Mucosa of gallbladder (tissue), 1 donor: ENCODE measurements at places on chromosomes 12 and 14.

- no peak for DNase-seq
Observed at GRCh38 chr14:100144645-100144995, 14.8 kb downstream of the DEGS2 start.

DNA sequence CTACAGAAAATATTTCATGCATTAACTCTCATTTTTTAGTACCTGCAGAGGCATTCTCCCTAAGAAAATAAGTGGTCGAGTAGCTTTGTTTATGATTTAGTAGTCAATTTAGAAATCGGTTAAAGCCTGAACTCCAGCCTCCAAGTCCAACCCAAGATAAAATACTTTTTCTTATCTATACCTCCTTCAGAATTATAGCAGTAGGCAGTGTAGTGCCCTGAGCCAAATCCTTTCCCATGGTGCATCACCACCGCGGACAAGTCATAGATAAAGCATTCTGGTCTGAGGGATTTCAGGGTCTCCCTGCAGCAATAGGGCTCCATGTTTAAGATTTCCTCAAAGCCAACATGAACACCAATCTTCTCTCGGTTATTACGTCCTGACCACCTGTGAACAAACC, 30.5 kb downstream of the USP44 start:
- no peak for DNase-seq

GRCh38 chr12:111204788-111205241, 164.1 kb downstream of the PHETA1 start:
- DNase-seq = no peak

DNA sequence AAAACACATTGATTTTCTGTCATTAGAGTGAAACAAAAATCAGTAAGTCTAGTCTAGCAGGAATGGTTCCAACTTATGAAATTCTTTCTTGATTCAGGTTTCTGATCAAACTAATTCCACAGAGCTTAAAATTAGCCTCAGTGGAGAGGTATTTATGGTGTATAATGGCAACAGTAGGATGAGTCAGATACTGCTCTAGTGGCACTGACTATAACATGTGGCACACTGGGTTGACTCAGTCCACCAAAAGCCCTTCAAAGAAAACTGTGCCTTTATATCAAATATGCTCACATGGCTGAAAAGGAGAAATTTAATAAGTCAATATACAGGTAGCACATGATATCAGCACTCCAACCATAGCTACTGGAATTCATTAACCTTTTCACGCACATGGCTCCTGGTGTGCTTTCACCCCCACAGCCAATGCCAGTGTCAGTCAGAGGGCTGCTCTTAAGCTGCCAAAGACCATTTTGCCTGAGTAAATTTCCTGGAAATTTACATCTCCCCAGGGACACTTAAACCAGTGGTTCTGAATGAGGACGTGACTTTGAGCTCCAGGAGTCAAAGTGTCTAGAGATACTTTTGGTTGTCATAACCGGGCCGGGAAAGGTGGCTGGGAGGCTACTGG, 21.7 kb upstream of the CATSPERB start:
- no peak for DNase-seq

DNA sequence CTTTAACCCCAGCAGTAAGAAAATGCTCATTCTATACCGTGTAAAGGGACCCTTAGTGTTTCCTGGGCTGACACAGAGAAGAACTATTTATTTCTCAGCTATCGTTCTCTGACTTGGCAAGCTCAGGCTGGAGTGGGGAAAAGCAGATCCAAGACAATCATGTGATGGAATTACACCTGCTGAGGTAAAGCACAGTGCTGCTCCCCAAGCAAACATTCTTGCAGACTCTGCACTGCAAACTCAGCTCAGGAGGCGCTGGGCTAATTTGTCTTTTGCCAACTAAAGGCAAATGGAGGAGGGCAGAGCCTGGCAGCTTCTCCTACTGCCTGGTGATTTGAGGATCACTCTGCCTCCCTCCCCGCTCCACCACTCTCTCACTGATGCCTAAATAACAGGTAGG, 57.8 kb upstream of the FUT8 start:
- DNase-seq = no peak

GRCh38 chr12:29204521-29204920, 55.4 kb downstream of the FAR2 start:
- DNase-seq = no peak

GRCh38 chr12:132904718-132905328, 17.4 kb upstream of the CHFR start:
- peak; percentile 83 for DNase-seq

- no peak for DNase-seq
Observed at GRCh38 chr12:65965358-65965757, 141.1 kb downstream of the HMGA2 start.

- DNase-seq = no peak
Observed at GRCh38 chr12:113827539-113828114, 138.5 kb downstream of the RBM19 start.

GRCh38 chr14:24721775-24722174, 87.8 kb upstream of the GZMB start:
- no peak for DNase-seq

DNA sequence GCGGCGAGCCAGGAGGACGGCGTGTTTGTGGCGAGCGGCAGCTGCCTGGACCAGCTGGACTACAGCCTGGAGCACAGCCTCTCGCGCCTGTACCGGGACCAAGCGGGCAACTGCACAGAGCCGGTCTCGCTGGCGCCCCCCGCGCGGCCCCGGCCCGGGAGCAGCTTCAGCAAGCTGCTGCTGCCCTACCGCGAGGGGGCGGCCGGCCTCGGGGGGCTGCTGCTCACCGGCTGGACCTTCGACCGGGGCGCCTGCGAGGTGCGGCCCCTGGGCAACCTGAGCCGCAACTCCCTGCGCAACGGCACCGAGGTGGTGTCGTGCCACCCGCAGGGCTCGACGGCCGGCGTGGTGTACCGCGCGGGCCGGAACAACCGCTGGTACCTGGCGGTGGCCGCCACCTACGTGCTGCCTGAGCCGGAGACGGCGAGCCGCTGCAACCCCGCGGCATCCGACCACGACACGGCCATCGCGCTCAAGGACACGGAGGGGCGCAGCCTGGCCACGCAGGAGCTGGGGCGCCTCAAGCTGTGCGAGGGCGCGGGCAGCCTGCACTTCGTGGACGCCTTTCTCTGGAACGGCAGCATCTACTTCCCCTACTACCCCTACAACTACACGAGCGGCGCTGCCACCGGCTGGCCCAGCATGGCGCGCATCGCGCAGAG, 873 bp downstream of the PLXNC1 start:
- no peak for DNase-seq

- DNase-seq = no peak
Observed at GRCh38 chr12:69633061-69633460, 22.4 kb upstream of the LRRC10 start.

DNA sequence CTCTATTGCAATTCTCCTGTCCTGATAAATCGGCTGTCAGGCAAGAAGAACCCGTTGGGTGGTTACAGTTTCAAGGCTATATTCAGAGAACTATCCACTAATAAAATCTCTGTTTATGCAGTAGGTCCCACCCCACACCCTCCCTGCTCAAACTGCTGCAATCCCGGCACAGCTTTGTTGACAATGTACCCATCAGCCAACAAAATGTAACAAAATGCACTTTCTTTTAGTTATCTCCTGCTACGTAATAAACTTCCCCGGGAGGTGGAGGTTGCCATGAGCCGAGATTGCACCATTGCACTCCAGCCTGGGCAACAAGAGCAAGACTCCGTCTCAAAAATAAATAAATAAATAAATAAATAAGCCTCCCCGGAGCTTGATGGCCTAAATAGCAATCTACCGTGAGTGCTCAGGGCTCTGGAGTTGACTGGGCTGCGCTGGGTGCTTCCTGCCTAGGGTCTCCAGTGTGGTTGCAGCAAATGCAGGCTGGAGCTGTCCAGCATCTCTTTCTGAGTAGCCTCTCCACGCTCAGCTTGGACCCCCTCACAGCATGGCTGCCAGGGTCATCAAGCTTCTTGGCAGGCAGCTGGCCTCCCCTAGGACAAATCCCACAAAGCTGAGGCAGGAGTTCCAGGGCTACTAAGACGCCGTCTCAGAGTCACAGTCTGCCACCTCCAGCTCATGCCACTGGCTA, 43.2 kb upstream of the FBRSL1 start:
- DNase-seq = no peak

DNA sequence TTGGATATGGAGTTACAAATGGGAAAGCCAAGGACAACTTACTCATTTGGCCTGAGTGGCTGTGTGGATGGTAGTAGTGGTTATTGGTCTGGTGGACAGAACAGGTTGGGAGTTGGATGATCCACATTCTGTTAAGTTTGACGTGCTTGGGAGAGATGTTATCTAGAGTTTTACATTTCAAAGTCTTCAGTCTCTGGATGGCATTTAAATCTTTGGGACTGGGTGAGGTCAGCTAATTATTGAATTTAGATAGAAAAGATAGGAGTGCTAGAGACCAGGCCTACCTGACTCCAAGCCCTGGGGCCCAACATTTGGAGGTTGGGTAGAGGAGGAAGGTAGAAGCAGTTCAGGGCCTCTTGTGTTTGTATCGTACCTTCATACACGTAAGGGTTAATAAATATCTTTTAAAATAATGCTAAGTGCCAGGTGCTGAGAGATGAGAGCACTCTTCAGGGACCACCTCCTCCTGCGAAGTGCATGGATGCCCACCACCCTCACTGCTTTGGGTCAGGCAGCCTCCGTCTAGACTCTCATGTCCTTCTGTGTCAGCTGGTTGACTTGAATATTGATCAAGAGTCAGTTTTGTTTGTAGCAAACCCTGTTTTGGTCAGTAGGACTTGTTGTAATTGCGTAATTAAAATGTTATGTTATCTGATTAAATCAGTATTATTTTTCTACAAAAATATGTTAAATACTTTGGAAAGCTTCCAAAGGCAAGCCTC, 460.4 kb upstream of the RGS6 start:
- no peak for DNase-seq

DNA sequence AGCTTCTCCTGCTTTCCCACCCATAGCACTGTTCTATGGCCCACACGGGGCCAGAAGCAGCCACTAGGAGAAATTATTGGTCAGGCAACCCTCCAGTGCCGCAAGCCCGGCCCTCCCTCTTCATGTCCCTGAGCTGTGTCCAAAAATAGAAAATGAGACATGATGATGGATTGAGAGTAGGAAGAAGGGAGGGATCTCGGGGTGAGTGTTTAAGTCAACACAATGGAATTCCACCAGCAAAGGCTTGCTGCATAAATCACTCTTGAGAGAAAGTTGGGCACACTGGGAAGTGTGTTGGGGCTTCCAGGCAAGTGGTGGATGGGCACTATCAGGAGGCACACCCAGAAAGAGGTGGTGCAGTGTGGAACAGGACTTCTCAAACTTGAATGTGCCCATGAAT, 94.2 kb downstream of the LLPH start:
- no peak for DNase-seq

DNA sequence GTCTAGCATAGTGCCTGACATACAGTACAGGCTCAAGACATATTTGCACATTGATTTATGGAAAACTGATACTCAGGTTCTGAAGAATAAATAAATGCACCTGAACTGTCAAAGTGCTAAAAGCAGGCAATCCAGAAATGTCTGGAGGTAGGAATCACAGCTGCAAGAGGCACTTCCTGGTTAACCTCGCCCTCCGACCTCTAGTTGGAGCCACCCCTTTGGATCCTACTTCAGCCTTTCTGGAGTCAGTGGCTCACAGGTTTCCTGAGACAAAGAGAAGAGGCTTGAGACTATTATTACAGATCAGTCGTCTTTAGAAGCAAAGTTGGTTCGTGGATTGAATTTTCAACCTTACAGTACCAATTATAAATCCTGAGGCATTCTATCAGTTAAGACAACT, 13.0 kb downstream of the TCP11L2 start:
- DNase-seq = no peak

- peak; percentile 46 for DNase-seq
Observed at GRCh38 chr14:99430491-99430890, 50.2 kb downstream of the SETD3 start.

DNA sequence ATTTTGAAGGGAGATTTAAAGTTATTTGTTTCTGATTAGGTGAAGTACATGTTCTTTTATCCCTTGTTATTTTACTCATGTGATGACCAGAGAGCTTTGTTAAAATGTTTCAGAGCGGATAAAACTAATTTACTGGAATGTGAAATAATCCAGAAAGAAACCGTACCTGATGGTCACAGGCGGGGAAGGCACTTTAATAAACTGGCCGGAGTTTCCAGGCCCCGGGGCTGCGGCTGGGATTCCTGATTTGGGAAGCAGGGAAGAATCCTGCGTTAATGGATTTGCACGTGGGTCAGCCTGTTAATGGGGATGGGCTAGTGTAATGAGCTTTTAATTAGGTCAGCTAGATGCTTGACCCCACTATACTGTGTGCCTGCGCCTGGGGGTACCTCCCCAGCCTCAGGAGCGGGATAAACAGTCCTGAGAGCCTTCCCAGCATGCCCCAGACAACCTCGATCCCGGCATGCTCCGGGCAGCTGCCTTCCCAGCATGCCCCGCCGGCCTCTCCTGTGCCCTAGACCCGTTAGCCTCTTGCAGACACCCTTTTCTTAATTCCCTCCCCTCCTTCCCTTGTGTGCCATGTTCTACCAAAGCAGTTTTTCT, 208.6 kb upstream of the CDKN3 start:
- DNase-seq = no peak

DNA sequence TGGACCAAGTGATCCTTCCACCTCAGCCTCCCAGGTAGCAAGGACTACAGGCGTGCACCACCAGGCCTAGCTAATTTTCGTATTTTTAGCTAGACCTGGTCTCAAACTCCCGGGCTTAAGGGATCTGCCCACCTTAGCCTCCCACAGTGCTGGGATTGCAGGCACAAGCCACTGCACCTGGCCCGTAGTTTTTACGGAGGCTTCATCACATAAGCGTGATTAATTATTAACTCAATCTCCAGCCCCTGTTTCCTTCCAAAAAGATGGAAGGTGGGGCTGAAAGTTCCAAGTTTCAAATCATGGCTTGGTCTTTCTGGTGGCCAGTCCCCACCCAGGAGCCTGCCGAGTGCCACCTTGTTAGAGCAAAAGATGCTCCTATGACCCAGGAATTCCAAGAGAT, 22.5 kb upstream of the HIF1A start:
- no peak for DNase-seq

- DNase-seq = no peak
Observed at GRCh38 chr14:105261781-105262180, 13.4 kb downstream of the BTBD6 start.

GRCh38 chr14:100312877-100313400, 6.7 kb upstream of the SLC25A29 start:
- no peak for DNase-seq
